Lung microvascular endothelial cell (primary cell): ENCODE measurements at places on chromosomes 6 and 20.

GRCh38 chr20:47674145-47674544, 111.1 kb downstream of the SULF2 start:
- no peak for DNase-seq

DNA sequence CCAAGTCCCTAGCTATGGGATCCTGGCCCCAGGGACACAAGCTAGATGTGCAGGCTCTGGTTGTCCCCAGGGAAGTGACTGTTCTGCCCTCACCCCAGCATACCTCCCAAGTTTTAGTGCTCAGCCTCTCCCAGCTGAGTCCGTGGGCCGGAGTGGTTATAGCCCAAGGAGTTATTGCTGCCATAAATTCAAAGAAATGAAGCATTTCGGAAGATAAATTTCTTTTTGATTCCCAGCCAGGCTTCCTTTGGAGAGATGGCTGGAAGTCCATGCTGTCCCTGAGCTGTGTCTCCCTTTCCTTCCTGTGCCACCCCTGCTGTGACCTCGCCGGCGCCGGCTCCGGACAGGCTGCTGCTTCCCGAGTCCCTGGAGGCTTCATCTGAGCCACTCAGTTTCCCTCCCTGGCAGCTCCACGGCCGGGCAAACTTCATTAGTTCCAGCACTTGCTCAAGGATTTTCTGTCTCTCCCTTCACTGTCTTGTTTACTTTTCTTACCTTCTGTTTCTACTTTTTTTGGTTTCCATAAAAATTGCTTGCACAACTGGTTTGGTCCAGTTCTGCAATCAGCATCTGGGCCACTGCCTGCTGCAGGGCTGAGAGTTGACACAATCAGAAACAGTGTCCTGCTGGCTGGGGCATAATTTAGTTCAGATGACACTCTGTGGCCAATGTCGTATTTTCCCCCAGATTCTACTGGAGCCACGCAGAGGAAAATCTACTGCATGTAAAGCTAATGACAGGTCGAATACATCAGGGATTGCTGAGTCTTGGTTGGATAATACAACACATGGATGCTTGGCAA, 225.5 kb downstream of the SYNDIG1 start:
- DNase-seq = no peak

- DNase-seq = no peak
Measured at GRCh38 chr6:1240766-1241318, 71.1 kb upstream of the FOXQ1 start.

- no peak for DNase-seq
Measured at GRCh38 chr6:150697515-150697914, 97.8 kb downstream of the PLEKHG1 start.

- no peak for DNase-seq
Measured at GRCh38 chr6:6798448-6798860, 209.9 kb downstream of the LY86 start.

DNA sequence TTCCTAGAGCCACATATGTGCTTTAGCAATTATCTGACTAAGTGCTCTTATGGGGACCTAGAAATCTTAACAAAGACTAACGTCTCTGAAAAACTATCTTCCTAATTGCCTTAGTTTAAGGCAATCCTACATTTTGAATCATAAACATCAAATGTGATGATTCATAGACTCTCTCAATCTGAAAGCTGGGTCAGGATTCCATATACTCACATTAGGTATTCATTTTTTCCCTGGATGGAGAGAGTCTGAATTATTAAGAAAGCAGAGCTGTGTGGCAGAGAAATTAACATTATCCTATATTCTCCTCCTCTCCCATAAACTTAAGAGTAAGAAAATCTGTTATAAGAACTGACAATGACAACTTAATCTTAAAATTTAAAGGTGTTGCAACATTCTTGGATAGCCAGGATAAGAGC, 1.6 kb upstream of the PRL start:
- DNase-seq = no peak

GRCh38 chr6:138575257-138575656, 76.0 kb upstream of the NHSL1 start:
- DNase-seq = no peak

DNA sequence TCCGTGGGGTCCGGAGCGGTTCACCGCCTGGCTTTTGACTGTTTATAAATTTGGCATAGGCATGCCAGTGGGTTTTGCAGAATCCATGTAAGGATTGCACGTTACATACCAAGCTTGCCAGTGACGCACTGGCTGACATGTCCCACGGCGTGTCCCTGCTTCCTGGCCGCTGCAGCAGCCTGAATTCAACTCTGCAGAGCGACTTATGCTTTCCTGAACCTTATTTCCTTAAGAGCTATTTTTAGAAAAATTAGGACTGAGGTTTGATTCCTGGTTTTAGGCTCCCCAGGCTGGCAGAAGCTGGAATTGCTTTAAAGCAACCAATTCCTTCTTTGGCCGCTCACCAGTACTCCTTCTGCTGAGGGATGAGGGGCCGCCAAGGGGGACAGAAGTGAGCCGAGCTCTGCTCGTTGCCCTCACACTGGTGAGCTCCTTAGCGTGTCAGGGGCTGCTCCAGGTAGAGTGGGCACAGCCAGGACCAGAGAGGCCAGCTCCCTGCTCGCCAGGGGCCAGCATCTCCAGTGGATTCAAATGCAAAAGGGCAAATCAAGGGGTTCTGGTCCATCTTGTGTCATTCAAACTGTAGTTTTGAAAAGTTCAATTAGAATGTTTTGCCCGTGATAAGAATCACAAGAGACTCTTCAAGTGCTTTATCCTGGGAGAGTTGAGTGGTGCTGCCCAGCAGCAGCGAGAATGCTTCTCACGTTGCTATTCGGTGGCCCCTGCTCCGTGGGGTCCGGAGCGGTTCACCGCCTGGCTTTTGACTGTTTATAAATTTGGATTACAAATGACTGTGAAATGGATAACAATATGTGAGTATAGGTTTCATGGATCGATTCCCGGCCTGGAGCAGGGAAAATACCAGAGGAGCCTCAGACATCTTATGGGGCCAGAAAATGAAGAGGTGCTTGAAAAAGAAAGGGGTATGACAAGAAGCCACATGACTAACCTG, 17.5 kb upstream of the IRF4 start:
- no peak for DNase-seq

DNA sequence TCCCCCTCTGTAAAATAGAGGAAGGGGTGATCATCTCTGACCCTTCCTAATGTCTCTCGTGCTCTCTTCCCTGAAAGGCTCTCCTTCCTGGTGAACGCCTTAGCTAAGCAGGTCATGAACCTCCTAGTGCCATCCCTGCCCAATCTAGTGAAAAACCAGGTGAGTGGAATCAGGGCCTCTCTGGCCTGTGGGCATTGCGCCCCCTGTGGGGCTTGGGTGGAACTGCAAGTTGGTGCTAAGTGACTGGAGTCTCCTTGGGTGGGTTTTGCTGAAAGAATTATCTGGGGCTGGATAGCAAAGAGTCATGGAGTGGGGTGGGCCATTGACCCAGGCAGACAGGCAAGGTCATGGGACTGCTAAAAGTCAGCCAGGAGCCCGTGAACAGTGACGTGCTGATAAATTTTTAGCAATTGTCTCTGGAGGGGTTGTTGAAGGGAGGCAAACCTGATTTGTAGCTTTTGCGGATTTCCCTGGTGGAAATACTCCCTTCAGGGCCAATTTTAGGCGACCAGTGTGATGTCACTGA, 8.9 kb downstream of the BPIFB1 start:
- peak; percentile 32 for DNase-seq

- DNase-seq = peak; percentile 82
Measured at GRCh38 chr6:139533573-139534471, 159.4 kb upstream of the CITED2 start.

DNA sequence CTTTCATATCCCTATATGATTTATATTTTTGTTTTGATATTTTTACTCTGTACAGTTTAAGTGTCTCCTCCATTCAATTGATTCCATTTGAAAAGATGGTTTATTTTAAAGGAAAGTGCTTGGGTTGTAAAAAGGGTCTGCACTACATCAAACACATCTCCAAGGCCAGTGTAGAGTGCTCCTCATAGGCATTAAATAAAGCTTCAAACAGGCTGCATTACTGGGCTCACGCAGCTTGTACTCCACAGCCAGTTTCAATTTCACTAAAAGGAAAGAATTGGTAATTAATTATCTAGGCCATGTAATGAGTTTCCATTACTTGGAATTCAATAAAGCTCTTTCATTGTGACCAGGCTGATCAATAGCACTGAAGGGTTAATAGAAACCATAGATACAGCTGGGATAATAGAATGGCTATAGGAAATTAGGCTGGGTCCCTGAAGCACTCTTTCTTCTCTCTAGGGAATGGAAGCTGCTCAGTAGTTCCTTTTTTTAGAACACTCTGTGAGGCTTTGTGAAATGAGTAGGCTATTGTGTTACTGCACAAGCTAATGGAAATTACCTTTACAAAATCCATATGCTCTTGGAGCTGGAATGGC, 442.2 kb downstream of the RNF144B start:
- no peak for DNase-seq

DNA sequence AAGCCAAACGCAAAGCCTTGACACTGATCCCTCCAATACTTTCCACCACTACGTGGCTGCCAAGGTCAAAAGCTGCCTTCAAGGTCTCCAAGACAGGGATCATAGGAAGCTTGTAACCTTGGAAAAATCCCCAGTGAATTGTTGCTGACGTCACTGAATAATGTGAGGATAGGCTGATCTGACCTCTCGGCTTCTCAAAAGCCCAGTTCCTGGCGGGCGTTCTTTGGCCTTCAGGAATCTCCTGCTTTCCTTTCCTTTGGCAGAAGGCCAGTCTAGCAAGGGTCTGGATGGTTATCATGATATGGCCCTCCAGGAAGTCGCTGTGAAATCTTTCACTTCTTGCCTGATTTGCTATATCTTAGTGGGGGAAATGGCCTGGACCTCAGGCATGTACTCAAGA, 61.4 kb upstream of the TNFAIP3 start:
- peak; percentile 75 for DNase-seq

GRCh38 chr20:58102744-58103516, 125.5 kb downstream of the ANKRD60 start:
- DNase-seq = no peak

- DNase-seq = no peak
Measured at GRCh38 chr20:24672886-24673677, 203.7 kb downstream of the SYNDIG1 start.

DNA sequence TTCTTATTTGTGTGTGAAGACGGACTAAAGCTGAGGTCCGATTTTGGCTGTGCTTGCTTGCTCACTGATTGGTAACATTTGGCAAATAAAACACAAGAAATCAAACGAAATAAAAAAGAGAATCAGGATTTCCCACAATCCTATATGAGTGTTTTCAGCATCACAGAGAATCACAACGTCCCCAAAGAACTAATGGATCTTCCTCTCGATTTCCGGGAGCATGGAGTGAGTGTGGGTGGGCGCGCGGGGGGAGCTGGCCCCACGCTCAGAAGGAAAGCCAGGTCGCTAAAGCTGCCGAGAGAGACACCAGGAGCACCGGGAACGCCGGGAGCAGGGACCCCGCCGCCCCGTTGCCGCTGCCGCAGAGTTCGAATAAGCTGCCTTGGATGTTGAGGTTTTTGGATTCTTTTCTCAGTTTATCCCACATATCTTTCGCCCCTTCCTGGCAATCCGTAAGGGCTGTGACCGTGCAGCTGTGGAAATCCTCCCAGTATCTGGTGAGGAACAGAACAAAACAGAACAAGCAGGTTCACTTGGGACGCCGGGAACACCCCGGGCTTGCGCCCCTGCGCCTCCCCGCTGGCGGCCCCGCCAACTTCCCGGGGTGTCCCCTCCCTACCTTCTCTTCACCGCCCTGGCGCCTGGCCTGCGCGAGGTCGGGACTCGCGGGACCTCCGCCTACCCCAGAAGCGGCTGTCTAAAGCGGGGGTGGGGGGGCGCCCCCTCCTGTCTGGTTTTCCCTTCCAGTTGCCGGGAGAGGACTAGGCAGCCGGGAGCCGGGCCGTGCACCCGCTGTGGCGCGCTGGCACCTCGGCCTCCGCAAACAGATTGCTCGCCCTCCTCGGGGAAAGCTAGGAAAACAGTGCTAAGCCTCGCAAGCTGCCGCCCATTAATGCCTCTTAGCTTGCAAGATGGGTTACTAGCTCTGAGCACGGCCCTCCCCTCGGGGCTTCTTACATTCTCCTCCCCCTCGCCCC, 7.7 kb downstream of the NRN1 start:
- DNase-seq = peak; percentile 40

DNA sequence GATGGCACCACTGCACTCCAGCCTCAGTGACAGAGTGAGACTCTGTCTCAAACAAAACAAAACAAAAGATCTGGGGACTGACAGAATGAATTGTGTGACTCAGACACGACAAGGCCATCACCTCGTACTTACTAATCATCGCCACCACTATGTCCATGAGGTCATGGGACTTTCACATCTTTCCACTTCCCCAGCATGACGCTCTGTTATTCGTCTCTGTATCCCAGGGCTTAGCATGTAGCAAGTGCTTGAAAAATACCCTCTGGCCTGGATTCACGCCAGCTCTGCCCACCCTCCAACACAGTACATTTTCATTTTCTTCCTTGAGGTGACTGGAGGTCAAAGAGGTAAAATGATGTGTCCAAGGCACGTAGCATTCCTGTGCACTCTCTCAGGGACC, 27.8 kb downstream of the FGD2 start:
- DNase-seq = peak; percentile 14

- DNase-seq = no peak
Measured at GRCh38 chr20:36851490-36851889, 24.4 kb upstream of the TLDC2 start.

GRCh38 chr20:35575958-35576357, 34.1 kb downstream of the ERGIC3 start:
- no peak for DNase-seq

DNA sequence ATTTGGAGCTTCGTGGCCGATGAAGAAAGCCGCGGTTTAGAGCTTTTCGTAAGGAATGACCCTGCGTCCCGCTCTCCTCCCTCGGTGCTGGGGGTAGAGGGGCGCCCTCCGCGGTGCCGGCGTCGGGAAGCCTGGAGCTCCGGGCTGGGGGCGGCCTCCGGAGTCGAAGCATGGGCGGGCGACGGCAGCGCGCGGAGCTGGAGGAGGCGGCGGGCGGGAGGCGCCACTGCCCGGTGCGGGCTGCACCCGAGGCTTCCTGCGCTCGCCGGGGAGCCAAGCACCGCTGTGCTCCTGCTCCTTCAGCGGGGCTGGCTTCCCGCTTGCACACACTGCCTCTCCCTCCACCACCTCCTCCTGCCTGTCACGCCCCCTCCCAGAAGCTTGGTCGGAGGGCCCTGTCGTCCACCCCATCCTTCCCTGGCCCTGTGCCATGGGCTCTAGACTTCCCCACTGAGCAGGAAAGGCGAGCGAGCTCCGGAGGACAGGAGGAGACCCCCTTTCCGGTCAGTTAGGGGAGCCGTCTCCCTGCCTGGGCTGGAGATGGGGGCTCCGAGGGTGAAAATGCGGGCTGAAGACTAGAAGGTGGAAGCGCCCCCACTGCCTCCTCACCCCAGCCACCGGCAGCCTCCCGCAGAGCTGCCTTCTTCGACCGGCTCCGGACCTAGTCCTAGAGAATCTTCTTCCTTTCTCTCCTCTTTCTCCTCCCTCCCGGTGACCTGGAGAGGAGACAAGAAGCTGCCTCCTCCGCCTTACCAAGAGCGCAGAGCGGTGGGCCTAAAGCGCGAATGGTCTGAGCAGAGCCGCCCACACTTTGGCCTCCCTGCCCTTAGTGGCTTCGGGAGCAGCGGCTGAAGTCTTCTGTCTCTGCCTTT, 1.8 kb downstream of the CDH4 start:
- no peak for DNase-seq
